ENCODE measurements at places on chromosomes 1 and 21. TPM values are rescaled to one million over a fixed set of nuclear protein-coding genes. Genes with fewer than 3 reads are reported as not detected.

Gene TNFRSF1B
- 0.54 TPM for total RNA-seq

Gene CELSR2
- 5.7 TPM for total RNA-seq

Gene PDIK1L
- 1.9 TPM for total RNA-seq

Gene ADORA1
- 1.0 TPM for total RNA-seq

Gene SYTL1
- total RNA-seq: 0.56 TPM

Gene LYPD8
- 0.45 TPM for total RNA-seq

Gene BCAN
- not detected for total RNA-seq

Gene FAM167B
- total RNA-seq: 0.59 TPM

Gene CD53
- total RNA-seq: not detected

Gene PPFIA4
- 0.38 TPM for total RNA-seq

Gene EBNA1BP2
- 183 TPM for total RNA-seq

Gene SMCP
- total RNA-seq: not detected

Gene RO60
- 22.8 TPM for total RNA-seq

Gene AUNIP
- 8.5 TPM for total RNA-seq

Gene ZNF648
- not detected for total RNA-seq

Gene TNNT2
- not detected for total RNA-seq

Gene NUAK2
- total RNA-seq: 29.0 TPM

Gene NUF2
- 22.4 TPM for total RNA-seq

Gene OLFML3
- 3.7 TPM for total RNA-seq

Gene AQP10
- not detected for total RNA-seq

Gene ASCL5
- 0.27 TPM for total RNA-seq

Gene LCE1E
- total RNA-seq: not detected

Gene ADAM30
- not detected for total RNA-seq

Gene LAD1
- 1.1 TPM for total RNA-seq

Gene KCNE2
- not detected for total RNA-seq

Gene NR1I3
- not detected for total RNA-seq

Gene C2CD4D
- not detected for total RNA-seq

Gene TBX19
- total RNA-seq: 0.78 TPM

Gene CFHR5
- not detected for total RNA-seq

Gene C1orf226
- total RNA-seq: 0.91 TPM

Gene AADACL3
- not detected for total RNA-seq

Gene SDE2
- 7.2 TPM for total RNA-seq

Measured in A549 treated with ZK216348 at 1 μM for 4 hours (cell line).